ENCODE measurements at places on chromosomes 16 and 17. TPM values are rescaled to one million over a fixed set of nuclear protein-coding genes. Genes with fewer than 3 reads are reported as not detected.

TAT gene
- total RNA-seq = not detected

CASKIN1 gene
- 7.3 TPM for total RNA-seq

SLFN14 gene
- 1.0 TPM for total RNA-seq

CHD9NB gene
- total RNA-seq = 0.93 TPM

KRTAP2-1 gene
- total RNA-seq = not detected

All from camera-type eye (tissue), 1 donor.